Putamen (tissue), 1 donor: ENCODE measurements at places on chromosomes 1 and 21.
A peak's percentile ranks its signal among the peaks of the same experiment; 100 is the strongest.

DNA sequence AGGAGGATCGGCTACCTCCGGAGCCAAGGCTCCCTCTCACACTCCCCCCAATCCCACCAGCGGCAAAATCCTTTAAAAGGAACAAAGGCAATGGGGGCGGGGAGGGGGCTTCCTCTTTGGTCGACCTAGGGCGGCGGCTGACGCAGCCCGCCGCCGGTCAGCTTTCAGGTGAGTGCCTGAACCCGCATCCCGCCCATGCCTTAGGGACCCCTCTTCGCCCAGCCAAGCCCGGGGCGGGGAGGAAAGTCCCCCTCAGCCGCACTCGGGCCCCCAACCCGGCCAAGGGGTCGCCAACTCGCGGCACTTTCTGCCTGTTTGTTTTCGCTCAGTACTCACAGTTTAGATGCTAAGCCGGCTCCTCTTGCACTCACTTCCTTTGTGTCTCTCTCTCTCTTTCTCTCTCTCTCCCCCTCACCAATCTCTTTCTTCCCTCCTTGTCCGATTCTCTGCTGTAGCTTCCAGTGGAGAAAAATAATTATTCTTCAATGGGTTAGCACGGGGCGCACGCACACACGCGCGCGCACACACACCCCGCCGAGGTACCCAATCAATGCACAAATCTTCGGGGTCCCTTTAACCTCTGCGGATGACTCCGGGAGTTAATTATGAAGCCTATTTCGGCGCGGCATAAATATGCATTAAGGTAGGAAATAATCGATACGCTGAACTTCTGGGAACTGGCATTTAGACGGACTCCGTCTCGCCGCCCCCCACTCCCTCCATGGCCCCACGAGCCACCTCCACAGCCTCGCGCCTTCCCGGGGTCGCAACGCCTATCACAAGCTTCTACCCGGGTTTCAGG is at the start of gene BLACAT1:
BLACAT1 (minus strand) TSS at position 465 of the 802 bp plus-strand sequence.
- no peak for DNase-seq

DNA sequence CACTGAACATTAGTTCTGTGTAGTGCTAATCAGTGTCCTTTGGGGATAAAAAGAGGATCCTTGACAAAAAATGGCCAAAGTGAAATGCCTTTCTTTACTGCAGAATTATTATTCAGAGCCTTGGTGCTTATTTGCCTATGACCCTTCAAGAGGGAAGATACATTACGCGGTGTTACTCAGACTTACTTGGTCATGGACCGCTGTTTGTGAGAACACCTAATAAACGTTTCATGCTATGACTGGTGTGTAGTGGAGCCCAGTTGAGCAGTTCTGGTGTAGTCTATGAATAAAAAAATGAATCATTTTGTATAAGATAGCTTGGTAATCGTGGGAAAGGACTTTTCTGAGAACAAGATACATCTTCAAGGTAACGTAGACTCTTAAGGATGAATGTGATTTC is 8.3 kb downstream of the NFYC start:
- DNase-seq = no peak

GRCh38 chr1:13930151-13930550 is 230.2 kb downstream of the PRDM2 start:
- no peak for DNase-seq

- DNase-seq = no peak
Measured at GRCh38 chr1:21021311-21021710, 155.4 kb downstream of the EIF4G3 start.

- DNase-seq = no peak
Measured at GRCh38 chr1:99994496-99994895, 24.7 kb downstream of the SLC35A3 start.

- no peak for DNase-seq
Measured at GRCh38 chr1:82152356-82153271, 351.9 kb downstream of the ADGRL2 start.

DNA sequence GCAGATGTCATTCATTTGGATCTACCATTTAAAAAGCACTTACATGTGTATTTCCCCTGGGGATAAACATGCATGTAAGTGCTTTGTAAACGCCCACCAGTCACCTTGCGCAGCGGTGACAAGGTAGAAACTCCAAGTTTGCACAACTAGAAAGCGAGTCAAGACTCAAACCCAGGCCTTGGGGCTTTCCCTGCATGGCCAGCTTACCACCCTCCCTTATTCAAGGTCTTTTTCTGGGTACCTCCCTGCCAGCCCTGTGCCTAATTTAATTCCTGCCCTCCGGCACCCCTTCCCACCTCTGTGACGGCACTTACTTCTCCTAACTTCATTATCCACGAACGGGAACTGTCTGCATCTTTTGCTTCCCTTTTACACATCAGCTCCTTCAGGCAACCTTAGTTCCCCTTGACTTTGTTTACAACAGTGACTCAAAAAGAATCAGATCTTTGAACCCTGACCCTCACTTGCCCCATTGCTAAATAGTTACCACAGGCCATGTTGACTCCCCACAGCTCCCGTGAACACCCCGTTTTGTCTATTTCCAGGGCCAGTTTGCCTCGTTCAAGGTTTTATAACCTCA is 138.3 kb upstream of the ETS2 start:
- DNase-seq = no peak

DNA sequence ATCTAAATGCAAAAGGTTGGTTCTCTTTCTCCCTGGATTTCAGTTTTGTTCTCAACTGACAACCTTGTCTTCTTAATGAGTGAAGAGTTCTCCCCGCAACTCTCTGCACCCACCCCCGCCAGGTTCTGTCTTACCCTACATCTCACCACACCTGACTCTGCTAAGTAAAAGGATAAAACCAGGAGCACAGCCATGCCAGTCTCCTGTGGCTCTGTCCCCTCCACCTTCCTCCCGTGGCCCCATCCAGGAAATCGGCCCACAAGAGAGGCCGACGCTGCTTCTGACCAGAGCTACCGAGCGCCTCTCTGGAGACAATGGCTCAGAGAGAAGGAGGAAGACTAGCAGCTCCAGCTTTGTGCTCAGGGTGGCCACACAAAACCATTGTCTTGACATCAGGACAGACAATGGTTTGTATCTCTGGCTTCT is 72.2 kb downstream of the PLEKHA6 start:
- DNase-seq = peak; percentile 67

DNA sequence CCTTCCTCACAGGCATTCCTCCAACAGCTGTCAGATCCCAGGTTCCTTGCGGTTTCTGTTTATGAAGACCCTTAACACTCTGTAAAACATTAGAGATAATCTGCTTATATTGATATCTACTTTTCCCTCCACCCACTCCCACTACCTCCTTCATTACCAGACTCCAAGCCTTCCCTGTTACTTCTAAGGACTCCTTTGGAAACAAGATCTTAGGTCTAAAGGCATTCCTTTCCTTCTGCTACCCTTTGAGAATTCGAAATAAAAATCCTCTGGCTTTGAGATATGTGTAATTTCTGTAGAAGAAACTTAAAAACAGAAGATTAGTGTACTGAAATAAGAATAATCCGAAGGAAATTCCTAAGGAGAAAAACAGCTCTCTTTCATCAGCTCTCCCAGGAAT is 23.7 kb upstream of the LYPLAL1 start:
- no peak for DNase-seq

DNA sequence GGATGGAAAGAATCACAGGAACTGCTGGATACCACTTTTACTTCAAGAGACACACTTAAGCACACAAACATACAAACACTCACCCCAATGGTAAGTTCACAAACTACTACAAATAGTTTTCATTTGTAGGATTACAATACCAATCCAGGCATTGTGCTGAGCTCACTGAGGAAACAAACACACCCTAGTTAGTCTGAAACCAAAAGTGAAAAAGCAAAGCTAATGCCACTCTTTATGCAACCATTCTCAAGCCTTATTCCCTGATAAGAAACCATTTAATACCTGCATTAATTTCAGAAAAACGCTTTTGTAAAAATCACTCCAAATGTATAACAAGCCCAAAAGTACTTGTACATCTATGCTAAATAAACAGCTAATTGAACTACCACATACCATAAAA is 38.3 kb downstream of the RNF115 start:
- no peak for DNase-seq

- DNase-seq = no peak
Measured at GRCh38 chr1:37362594-37363385, 111.6 kb upstream of the ZC3H12A start.

DNA sequence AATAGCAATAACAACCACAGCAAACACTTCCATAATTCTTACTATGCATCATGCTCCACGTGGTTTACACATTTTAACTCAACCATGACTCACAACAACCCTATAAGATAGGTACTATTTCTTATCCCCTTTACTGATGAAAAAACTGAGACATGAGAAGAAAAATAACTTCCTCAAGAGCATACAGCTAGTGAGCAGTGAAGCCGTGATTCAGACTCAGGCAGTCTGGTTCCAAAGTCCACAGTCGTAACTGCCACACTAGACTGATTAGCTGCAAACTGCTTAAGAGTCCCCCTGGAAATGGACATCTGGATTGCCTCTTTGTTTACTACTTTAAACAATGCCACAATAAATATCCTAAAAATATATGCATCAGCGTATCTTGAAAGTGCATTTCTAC is 55.7 kb downstream of the PLD5 start:
- DNase-seq = no peak

DNA sequence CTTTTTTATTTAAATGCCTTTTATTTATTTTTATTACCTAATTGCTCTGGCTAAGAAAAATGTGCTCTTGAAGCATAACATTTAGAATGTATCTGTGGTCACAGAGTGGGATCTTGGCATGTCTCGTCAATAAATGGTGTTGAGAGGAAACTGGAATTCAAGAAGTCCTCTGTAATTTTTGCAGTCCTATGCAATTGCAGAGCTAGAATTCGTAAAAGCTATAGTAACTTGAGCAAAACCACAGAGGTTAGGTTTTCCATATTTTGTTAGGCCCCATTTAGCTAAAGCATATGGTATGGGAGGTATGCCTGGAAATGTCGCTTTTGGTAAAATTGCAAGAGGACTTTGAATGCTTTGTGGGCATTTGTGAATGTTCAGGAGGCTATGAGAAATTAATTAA is 466.7 kb upstream of the NFIA start:
- no peak for DNase-seq

- DNase-seq = no peak
Measured at GRCh38 chr1:26582836-26583460, 53.4 kb downstream of the RPS6KA1 start.

DNA sequence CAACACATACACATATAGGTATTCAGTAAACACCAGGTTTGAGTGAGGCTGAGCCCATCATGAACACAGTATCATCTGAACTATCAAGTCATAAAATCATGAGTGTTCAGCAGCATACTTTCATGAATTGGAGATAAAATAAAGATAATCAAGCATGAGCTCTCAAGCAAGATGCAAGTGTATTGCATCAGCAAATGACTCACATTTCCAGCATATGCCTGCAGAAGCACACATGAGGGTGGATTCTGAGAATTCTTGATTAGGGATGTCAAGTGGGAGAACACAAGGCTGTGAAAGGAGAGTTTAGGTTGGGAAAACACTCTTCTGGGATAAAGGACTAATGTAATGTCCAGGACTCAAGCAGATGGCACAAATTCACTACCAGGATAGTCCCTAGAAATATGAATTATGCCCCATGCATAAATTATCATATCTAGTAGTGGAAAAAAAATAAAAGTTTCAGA is 299.2 kb downstream of the SRGAP2C start:
- DNase-seq = peak; percentile 46

DNA sequence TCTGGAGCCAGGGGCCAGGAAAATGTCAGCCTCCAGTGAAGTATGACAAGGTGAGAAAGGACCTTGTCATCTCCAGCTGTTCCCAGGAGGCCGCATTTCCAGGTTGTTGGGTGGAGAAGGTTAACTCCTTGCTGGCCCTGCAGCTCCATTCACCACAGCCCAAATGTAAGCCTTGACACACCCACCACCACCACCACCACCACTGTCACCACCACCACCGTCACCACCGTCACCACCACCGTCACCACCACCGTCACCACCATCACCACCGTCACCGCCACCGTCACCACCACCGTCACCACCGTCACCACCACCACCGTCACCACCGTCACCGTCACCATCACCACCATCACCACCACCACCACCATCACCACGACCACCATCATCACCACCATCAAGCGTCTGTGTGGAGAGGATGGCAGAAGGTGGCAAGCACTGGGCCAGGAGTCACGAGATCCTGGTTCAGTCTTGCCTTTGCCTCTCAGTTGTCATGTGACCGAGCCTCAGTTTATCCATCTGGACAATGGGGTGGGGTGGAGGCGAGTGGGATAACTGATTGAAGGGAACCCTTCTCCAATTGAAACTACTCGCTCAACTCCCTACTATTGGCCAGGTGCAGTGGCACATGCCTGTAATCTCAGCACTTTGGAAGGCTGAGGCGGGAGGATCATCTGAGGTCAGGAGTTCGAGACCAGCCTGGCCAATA is 21.2 kb upstream of the FAM131C start:
- DNase-seq = no peak

DNA sequence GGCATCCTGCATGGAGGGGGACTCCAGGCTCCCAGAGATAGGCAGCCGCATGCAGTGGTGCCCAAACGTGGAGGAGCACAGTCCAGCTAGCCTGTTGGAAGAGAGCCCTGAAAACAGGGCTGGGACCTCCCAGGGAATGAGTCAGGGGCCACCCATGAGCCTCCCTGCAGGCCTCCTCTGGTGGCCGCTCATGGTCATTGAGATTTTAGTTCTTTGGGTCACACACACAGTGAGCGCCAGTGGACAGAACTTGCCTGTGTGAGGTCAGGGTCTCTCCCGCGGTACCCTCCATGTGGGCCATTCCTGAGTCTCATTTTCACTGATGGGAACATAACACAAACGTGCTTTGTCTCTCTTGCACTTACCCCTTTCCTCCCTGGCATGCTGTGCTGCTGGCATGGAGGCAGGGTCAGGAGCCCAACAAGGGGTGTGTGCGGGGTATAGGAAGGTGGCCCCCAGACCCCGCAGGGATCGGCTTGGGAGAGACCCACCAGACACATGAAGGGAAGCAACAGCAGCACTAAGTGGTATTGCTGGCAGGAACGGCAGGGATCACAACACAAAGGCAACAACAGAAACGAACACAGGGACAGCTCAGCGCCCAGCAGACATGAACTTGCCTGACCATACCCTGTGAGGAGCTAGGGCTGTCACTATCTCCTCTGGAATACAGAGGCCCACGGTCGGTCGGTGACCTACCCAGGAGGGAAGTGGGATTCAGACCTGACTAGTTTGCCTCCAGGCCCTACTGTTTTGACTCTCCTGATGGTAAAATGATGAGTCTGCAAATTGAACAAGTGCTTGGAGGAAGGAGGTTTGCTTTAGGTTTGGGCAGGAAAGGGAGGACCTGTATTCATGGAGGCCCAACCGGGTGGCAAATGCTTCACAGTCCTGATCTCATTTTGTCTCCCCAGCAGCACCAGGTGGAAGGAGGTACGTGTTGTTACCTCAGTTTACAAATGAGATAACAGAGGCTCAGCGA is 31.8 kb downstream of the ABCG1 start:
- no peak for DNase-seq

GRCh38 chr1:91754348-91754747 is 131.6 kb downstream of the TGFBR3 start:
- peak; percentile 75 for DNase-seq

- no peak for DNase-seq
Measured at GRCh38 chr1:235455097-235455496, 49.2 kb downstream of the B3GALNT2 start.

GRCh38 chr1:231606712-231607111 is 19.9 kb upstream of the DISC1 start:
- DNase-seq = no peak

- peak; percentile 42 for DNase-seq
Measured at GRCh38 chr1:91166106-91166712, 144.4 kb upstream of the ZNF644 start.

- no peak for DNase-seq
Measured at GRCh38 chr1:214418391-214418790, 133.0 kb downstream of the PTPN14 start.

- no peak for DNase-seq
Measured at GRCh38 chr21:22277341-22277740, 1279.1 kb downstream of the NCAM2 start.

- no peak for DNase-seq
Measured at GRCh38 chr1:45510972-45511527, 10.6 kb downstream of the PRDX1 start.
